ENCODE measurements at places on chromosomes 4 and X.

DNA sequence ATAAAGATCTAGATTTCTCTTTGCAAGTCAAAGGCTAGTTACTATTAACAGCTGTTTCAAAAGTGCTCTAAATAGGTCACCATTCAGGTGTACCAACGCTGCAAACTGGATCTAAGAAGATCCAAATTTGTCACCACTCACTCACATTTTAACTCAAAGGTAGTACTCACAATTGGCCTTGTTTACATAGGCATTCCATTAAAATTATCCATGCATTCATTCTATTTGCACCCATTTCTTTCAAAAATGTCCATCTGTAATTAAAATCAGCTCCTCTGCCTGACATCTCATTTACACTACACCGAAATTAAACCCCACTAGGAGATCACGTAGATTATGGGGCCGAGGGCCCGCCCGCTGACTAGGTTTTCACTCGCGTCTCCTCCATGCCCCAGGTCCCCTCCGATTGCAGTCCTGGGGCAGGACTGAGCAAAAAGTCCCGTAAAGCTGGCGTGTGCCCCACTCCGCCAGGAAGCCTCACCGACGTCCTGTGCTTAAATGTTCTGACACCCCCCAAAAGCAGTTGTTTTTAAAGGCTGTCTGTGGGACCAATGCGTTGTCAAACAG, 1.3 kb upstream of the ING2 start:
- no peak for DNase-seq

GRCh38 chr4:167210166-167210565, 24.1 kb downstream of the SPOCK3 start:
- no peak for DNase-seq

GRCh38 chrX:25019707-25020390, 4.1 kb upstream of the ARX start:
- DNase-seq: no peak

- DNase-seq: no peak
Observed at GRCh38 chr4:114600672-114601071, 2.1 kb downstream of the UGT8 start.

DNA sequence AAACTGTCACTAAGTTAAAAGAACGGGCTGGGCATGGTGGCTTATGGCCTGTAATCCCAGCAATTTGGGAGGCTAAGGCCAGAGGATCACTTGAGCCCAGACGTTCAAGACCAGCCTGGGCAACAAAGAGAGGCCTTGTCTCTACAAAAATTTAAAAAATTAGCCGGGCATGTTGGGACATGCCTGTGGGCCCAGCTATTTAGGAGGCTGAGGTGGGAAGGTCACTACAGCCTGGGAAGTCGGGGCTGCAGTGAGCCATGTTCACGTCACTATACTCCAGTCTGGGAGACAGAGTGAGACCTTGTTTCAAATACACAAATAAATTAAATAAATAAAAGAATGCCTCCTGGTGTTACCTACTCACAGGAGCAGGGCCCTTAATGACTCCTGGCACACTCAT, 69.5 kb downstream of the APBB2 start:
- no peak for DNase-seq

- DNase-seq: no peak
Observed at GRCh38 chr4:138475116-138475515, 233.0 kb upstream of the SLC7A11 start.

DNA sequence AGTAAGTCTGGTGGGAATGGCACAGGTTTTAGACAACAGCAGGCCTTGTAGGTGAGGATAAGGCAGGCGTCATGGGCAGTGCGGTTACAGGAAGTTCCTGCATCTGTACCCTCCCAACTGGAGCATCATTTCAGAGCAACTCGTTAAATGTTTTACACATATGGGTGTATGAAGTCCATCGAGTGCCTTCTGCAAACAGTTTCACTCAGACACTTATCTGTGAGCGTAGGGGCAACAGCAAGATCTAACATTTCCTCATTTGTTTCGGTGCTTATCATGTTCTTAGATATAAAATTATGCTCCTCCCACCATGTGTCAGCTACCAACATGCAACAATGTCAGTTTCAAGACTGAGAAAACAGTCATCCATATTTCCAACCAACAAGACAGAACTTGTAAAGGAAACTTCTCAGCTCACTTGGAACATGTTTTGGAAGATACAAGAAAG, 69.9 kb downstream of the ELOVL6 start:
- no peak for DNase-seq

GRCh38 chrX:137550665-137551261, 15.2 kb upstream of the ZIC3 start:
- no peak for DNase-seq

DNA sequence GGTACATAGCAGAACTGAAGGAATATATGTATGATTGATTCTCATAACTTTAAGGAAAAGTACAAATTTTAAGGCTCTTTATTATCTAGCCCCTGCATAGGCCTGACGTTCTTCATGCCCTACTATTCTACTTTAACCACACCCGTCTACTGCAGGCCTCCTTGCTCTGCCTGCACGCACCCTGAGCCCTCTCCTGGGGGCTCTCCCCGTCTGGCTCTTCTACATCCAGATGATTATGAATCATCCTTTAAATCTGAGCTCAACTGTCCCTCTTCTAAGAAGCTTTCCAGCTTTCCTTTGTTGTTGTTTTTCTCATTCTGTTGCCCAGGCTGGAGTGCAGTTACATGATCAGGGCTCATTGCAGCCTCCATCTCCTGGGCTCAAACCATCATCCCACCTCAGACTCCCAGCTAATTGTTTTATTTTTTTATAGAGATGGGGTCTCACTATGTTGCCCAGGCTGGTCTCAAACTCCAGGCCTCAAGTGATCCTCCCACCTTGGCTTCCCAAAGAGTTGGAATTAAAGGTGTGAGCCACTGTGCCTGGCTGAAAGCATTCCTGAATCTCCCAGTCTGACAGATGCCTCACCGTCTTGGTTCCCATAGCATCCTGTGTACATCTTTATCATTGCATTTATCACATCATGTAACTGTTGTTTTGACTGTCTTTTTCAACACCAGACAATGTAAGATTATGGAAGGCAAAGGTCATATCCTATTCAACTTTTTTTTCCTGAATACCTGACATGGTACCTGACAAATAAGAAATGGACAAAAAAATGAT, 89.2 kb downstream of the WDFY3 start:
- no peak for DNase-seq

DNA sequence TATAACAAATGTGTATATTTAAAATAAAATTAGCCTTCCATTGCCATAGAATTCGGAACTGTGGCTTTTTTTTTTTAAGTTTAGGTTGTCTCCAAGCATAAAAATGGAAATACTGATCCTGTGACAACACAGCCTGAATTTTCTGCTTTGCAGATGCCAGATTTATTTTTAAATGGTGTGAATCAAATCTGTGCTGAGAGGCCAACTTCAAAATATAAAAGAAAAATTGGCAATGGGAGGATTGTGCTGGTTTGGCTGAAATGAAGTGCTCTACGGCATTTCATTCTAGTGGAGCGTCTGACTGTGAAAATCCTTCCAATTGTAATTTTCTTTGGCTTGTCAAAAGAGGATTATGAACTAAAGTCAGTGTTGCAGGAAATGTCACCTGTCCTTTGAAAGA, 580.3 kb upstream of the ZFP42 start:
- no peak for DNase-seq

GRCh38 chrX:110412971-110413726, 54.5 kb downstream of the RTL9 start:
- DNase-seq: no peak

DNA sequence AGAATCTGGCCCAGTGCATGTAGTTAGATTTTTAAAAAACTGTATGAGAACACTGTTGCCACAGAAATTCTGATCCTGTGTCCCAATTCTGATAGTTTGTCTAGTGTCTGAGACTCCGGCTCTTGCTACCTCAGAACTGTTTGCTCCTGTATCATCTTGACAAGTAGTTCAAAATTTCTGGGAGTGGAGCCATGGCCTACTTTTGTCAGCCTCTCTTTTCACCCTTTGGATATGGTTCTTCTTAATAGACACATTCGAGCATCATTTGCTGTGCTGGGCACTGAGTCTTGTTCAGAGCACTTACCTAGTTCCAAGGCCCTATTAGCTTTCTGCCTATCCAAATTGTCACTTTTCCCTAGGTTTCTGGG, 46.9 kb downstream of the ATP10D start:
- DNase-seq: no peak

DNA sequence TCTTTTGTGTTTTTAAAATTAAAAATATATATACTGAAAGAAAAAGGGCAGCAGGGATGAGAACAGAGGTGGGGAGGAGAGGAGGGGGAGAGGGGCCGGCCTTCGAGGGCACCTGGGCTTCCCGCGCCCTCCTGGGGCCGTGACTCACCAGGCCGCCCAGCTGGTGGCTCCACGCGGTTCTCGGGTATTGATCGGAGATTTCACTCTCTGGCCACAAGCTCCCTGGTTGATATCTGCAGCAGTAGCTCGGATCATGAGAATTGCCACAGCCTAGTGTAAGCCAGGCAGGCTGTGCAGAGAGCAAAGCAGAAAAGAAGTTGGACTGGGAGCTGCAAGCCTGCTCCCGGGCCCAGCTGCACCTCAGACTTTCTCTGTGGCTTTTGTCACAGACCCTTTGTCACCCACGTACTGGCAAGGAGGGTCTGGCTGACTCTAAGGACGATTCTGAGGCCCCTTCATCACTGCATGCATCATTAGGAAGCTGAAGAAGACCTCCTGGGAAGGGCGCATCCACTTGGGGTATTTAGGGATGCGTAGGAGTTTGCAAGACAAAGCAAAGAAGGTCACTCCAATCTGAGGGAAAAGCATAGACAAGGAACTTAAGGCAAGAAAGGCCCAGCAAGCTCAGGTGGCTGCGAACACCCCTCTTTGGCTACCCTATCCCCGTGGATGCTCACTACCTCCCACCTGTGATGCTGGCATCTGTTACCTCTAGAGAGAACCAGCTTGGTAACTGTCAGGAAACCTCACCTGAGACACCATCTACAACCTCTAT, 71.7 kb downstream of the CPZ start:
- no peak for DNase-seq

DNA sequence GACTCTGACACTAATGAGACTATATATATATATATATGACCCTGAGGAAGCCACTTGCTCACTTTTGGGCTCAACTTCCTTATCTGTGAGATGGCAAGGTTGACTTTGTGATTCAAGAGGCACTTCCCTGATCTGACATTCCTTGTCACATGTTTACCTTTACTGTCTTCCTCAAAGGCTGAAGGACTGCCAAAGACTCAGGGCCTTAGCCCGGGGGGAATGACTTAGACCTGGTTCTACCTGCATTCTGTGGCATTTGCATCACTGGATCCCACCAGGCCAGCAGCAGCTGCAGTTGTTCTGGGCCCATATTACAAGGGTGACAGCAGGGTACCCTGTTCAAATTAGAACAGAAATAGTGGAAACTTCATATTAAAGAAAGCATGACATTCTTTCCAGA, 3.1 kb upstream of the HS6ST2 start:
- DNase-seq: no peak

DNA sequence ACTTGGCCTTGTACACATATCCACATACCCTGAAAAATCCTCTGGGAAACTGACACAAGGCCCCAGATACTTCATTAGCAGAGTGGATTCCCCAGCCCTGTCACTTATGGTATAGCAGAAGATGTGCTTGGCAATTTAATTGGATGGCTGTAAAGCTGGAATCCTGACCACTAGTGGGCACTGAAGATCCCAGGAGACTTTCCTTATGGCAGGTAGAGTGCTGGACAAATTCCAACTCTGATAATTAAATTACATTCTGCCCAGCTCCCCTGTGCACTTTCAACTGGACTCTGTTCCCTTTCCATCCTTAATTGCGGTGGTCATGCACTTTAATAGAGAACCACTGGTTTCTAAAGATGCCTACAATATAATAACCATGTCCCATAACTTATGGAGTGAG, 119.8 kb downstream of the DCK start:
- DNase-seq: no peak

DNA sequence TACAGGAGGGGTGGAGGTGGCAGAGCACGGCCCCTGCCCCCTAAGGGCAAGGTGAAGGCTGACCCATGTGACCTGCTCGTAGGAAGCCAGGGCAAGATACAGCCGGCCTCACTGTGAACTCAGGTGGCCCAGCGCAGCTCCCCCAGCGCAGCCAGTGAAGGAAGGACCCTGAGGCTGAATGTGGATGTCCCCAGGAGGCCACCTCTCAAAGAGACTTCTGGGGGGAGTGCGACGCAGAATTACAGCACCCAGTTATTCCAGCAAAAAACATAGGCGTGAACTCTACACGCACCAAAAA, 52.6 kb downstream of the ZFYVE28 start:
- DNase-seq: no peak

GRCh38 chrX:146863566-146863965, 49.0 kb upstream of the CXorf51A start:
- DNase-seq: no peak

DNA sequence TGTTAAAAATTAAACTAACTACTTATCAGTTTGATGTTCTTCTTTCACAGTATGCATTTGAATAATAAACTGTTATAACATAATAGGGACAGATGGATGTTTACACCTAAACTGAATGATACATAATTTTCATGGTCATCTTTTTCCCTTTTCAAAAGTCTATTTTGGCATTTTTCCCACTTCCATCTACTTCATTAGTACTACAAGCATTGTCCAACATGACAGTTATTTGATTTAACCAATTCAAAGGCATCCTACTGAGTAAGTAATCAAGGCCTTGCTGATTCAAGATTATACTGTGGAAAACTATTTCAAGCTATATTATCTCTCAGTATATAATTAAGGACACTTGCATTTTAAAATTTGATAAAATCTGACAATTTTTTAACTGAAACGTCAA, 212.9 kb downstream of the FAT4 start:
- no peak for DNase-seq
